ENCODE measurements at places on chromosomes 4 and X.

- no peak for DNase-seq
Observed at GRCh38 chr4:181259081-181259709, 984.0 kb upstream of the TENM3 start.

DNA sequence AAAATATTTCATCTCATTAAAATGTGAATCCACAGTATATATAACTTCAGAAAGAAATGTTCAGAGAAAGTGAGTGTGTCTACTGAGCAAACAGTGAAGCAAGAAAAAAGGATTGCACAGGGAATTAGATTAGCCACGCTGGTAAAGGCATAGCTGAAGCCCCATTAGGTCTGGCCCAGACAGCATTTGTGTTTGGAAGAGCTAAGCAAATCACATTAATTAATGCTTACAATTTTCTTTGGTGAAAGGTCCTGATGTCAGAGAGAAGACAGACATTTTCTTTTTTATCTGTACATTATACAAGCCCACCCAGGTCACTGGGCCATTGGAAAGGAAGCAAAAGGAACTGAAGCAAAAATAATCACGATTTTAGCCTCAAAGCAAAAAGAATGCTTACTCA lies 354.6 kb downstream of the GRID2 start:
- no peak for DNase-seq

- no peak for DNase-seq
Observed at GRCh38 chr4:164023214-164023613, 528.7 kb downstream of the TMA16 start.

DNA sequence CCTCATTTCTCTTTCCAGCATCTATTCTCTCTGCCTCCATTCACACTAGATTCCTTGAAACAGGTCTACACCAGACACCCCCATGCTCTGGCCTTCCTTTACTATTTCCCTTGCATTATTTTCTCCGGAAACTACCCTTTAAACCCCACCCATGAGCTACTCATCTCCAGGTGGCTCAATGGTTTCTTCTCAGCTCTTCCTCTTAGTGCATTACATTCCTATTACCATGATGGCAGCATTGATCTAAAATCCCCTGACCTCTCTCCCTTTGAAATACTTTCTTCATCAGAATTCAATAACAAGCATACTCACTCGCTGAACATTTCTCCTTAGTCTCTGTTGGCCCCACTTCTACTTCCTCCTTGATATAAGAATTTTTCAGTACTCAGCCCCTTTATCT lies 94.6 kb downstream of the SYNPO2 start:
- DNase-seq = no peak

DNA sequence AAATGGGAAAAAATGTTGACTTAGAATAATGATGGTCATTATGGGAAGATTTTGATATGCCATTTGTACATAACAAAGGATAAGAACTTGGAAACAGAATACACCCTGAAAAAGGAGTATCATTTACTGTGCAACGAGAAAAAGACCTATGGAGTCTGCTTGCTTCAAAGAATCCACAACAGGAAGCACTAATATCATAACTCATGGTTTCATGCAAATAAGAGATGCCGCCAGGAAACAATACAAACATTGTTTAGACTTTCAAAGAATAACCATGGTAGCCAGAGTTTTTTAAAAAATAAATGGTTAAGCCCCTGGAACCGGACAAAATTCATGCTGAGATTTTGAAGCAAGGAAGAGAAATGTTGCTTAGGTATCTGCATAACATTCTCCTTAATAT lies 139.9 kb upstream of the ETNPPL start:
- no peak for DNase-seq

DNA sequence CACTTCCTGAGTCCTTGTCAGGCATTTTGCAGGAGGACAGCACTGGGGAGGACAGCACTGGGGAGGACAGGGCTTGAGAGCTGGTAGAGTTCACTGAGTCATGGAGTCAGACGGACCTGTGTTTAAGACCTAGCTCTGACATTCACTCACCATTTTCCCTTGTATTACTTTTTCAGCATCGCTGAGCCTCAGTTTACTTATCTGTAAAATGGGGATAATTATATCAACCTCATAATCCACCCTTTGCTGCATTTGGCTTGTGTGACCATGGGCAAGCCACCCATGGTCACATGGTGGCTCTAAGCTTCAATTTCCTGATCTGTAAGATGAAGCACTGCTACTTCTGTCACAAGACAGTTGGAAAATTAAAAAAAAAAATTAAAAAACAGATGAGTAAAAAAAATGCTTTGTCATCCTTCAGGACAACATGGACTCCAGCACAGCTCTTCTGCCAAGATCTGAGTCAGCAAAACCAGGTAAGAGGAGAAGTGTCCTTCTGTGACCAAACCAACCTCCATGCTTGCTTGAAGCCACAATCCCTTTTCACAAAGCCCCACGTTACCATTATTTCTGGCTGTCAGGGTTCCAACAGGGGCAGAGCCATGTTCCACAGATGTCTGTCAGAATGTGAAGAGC lies 275.5 kb downstream of the RAB28 start:
- no peak for DNase-seq

DNA sequence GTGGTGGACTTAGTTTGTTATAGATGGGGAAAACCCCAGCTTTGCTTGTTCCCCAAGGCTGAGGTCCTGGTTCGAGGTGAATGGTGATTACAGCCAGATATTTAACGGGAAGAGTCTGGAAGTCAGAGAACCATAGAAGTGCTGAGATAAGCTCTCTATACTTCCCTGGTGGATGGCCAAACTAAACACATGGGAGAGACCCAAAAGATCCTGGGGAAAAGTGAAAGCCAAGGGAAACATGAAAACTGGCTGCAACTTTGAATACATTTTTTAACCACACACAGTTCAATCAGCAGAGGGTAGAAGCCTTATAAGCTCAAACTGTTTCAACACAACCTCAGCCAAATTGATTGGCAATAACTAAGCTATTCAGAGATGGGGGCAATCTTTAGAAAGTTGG lies 29.3 kb upstream of the SRPX start:
- no peak for DNase-seq

GRCh38 chr4:140240237-140240636 lies 86.3 kb upstream of the MAML3 start:
- DNase-seq = no peak

GRCh38 chr4:1006856-1007255 lies 4.6 kb upstream of the FGFRL1 start:
- no peak for DNase-seq

DNA sequence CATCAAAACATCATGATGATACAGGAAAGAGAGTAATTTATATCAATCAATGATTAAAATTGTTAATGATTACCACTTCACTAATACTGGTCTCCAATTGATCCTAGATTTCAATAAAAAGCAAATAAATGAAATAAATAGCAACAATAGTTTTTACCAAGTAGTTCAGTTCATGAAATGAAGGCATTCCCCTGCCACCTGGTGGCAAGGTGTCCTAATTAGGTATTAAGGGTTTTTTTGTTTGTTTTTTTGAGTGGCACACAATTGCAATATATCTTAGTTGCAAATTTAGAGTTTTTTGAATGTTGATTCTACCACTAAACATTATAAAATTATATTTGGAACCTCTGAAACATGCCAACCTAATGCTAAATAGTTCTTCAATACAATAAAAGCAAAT lies 157.4 kb upstream of the PDE5A start:
- no peak for DNase-seq

- no peak for DNase-seq
Observed at GRCh38 chr4:144967161-144967560, 130.8 kb downstream of the ANAPC10 start.

DNA sequence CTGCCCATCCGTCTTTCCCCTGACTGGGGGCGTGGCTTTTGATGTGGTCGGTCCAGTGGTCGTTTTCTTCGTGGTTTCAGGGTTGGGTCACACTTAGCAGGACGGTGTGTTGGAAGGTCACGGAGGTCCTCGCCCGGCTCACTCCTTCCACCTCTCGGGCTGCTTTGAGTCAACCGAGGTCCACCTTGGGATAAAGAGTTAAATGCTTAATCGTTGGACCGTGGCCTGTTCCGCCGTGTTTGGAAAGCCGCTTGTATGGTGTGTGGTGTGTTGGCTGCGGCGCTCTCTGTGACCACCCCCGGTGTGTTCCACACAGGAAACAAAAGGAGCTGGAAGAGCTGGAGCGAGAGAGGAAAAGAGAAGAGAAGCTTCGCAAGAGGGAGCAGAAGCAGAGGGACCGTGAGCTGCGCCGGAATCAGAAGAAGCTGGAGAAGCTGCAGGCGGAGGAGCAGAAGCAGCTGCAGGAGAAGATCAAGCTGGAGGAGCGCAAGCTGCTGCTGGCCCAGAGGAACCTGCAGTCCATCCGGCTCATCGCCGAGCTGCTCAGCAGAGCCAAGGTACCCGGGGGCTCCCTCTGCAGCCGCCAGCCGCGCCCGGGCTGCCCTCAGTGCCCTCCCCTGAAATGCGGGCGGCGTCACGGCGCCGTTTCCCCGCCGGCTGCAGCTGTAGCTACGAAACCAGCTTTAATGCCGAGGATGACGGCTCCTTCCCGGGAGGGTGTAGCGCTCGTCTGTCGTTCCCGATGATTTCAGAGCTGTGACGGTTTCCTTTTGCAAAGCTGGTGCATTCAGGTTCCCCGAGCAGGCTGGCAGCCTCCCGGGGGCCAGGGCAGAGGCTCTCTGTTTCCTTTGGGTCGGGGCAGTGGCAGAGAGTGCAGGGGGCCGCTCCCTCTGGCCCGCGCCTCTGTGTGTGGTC lies 7.7 kb downstream of the AKAP17A start:
- no peak for DNase-seq

GRCh38 chrX:28085653-28086052 lies 104.4 kb upstream of the DCAF8L1 start:
- DNase-seq = no peak

DNA sequence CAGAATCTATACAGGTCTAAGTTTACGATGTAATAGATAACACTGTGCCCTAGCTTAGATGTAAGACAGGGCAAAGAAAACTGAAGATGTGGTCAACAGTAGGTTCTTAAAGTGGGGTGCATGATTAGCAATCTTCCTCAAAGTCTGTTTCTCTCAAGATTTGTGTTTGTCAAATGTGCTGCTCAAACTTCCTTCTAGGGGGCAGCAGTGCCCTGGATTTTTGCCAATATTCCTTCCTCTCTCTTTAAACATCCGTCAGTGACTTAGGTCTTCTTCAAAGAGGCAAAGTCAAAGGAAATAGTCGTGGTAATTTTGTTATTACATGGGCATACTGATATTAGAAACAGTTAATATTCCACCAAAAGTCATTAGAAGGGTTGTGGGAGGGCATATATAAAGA lies 4.2 kb upstream of the PDHA2 start:
- no peak for DNase-seq

- DNase-seq = no peak
Observed at GRCh38 chrX:4239650-4240540, 526.4 kb upstream of the PRKX start.

DNA sequence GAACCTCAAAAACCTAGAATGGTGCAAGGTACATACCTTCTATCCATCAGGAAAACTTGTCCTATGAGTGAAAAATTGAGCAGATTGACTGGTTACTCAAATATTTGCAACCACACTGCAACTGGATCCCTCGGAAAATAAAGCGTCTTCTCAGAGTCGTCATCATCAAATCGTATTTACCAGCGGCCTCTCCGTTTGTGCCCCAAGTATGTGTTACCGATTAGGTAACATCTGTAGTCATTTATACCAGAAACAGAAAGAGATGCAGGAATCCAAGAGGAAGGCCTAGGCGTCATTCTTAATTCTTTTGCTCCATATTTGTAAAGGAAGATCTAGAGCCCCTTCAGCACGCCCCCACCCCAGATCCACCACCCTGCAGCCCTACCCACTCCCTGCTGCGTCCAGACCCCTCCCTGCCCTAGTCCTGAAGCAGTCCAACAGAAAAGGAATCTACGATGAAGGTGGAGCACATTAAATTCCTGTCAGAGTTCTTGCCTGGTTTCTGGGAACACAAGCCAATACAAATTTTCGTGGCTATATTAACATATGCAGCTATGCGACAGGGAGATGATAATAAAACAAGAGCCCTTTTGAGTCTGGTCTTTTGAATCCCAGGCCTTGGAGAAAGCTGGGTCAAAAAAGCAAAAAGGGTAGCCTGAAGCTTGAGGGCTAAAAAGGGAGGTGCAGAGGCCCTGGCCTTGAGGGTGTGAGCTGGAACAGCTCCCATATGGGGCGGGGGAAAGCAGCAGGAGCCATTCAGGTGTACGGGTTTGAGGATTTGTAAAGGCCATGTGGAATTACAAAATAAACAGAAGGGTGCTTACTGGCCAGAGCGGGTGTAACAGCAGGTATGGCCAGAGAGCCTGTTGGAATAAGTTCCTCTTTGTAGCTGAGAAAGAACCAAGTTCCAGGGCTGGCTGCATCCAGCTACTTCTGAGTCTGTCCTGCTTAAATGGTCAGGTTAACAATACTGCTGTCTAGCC lies 77.0 kb downstream of the ZNF827 start:
- DNase-seq = no peak

DNA sequence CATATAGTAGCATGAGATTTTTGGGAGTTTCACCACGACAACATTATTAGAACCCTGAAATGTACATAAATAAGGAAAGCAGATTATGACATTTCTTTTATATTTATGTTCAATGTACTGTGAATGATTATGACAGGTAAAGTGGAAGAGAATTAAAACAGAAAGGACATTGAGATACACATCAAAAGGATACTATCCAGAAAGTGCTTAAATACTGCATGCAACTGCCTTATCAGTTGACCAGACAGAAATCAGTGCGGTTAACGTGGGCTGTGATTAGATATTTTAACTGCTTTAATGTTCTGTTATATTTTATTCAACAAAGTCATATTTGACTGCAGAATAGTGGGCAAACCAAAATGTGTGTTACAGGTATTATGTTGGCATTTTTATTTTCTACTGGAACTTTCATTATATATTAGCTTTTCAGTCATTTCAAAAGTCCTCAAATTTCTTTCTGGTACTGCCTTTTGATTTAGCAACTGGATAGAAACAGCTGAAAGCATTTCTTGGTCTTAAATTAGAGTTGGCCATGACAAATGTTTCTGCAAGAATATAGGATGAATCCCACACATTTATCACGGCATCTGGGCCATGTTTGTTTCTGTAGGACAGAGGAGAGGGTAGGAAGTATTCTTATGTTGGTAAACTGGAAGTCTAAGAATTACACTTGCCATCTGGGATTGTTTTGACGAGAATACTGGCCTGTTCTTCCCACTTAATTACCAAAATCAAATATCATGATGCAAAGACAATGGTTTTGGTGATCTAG lies 255.2 kb downstream of the SLC39A8 start:
- DNase-seq = no peak

DNA sequence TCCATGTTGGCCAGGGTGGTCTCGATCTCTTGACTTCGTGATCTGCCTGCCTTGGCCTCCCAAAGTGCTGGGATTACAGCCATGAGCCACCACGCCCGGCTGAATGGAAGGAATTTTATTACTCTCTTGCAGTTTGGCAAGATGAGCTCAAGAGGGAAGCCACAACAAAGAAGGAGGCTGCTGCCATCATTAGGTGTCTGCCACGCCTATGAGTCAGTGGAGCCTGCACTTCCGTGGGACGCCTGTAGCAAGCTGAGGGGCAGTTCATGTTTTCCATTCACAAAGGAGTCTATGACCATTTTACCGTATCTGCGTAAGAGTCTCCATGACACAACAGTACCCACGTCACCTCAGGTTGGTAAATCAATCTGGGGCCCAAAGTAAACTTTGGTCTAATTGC lies 51.2 kb upstream of the CHRNA9 start:
- DNase-seq = peak; percentile 80

Data from activated CD4-positive, alpha-beta T cell treated with anti-CD3 and anti-CD28 coated beads, Interleukin-2, amount 50 U/mL, for 1 hour (primary cell).